Transverse colon (tissue), 4 donors: ENCODE measurements at places on chromosomes 7 and 10.

DNA sequence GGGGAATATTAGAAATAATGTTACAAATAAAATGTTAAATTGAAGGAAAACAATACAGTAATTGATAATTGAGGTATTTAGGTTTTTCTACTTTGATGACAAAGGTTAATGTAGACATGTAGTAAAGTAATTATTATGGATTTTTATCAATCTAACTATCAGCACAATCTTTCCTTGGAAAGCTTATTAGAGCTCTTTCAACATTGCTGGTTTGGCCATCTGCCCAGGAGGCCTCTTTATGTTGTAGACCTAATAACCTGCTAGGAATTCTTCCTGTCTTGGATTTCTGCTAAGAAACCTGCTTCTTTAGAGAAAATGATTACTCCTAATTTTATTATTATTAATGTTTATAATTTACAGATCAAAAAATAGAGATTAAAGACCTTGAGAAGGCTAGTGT is 78.9 kb downstream of the CHRM2 start:
- DNase-seq = no peak

DNA sequence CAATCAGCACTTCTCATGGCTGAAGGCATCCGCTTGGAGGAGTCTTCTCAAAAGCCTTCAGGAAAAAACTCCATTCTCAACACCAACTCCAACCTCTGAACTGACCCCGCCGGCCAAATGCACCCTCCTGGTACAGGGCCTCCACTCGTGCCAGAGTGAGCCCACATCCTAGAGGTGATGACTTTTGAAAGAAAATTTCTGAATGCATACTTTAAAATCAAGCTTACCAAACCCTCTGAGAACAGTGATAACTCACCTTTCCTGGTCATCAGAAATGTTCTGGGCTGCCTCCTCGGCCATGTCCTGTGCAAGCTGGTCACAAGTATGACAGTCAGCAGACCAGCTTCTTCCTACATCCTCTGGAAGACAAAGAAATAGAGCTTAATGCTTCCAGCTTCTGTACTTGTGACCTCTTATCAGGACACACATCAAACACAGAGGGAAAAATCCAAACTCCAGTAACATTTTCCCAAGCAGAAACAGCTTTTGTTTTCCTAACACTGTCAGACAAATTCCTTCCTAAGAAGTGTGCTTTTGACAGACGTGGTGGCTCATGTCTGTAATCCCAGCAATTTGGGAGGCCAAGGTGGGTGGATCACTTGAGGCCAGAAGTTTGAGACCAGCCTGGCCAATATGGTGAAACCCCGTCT is at the start of gene PKD1L1:
TSS of gene PKD1L1 (minus strand) at position 326 of the 650 bp plus-strand sequence. CDS start at position 300, 26 bp downstream.
- DNase-seq = no peak

DNA sequence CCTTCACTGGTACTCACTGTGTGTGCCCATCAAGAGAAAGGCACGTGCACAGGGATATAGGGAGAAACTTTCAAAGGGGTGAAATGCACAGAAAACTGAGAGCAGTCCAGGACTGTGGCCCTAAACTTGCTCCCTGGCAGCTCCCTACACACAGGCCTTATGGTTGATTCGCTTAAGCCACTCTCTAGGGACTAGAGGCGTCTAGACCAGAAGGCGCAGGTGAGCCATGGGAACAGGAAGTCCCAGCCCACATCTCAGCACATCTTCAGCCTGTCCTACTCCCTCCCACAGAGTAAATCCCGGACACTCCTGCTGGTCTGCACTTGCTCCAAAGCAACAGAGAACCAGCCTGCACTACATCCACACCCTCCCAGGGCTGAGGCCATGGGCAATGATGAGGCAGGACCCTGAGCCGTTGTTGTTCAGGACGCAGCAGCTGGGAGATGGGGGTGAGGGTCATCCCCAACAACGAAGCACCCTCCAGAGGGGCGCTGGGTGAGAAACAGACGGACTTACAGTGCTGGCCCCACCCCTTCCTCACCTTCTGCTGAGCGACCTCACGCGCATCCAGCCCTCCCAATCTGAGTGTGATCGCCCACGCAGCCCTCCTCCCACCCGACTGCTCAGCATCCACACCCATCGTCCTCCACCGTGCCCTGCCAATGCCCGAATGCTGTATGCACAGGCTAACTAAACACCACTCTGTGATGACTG is 109.3 kb downstream of the TNS3 start:
- no peak for DNase-seq

- no peak for DNase-seq
These were observed 15.5 kb downstream of the CYP2C19 start for GRCh38 chr10:94777886-94778458.

GRCh38 chr10:1158066-1158465 is 101.9 kb downstream of the WDR37 start:
- DNase-seq = no peak

DNA sequence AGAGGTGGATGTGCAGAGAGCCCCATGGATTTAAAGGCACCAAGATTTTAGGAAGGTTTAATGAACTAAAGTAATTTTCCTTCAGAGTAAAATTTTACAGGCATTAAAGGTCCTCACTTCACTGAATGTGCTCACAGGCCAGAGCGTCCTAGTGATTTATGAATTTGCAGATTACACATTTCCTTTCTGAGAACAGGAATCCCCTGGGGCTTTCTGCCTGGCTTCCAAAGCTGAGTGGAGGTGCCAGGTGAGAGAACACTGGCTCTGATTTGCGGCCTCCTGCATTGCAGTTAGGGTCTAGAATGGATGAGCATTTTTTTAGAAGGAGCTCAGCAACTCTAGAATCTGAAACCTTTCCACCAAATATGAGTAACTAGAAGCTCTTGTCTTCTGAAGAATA is 194.3 kb downstream of the SORCS3 start:
- no peak for DNase-seq

- peak; percentile 33 for DNase-seq
These were observed 5.8 kb upstream of the UPP1 start for GRCh38 chr7:48083114-48083830.

DNA sequence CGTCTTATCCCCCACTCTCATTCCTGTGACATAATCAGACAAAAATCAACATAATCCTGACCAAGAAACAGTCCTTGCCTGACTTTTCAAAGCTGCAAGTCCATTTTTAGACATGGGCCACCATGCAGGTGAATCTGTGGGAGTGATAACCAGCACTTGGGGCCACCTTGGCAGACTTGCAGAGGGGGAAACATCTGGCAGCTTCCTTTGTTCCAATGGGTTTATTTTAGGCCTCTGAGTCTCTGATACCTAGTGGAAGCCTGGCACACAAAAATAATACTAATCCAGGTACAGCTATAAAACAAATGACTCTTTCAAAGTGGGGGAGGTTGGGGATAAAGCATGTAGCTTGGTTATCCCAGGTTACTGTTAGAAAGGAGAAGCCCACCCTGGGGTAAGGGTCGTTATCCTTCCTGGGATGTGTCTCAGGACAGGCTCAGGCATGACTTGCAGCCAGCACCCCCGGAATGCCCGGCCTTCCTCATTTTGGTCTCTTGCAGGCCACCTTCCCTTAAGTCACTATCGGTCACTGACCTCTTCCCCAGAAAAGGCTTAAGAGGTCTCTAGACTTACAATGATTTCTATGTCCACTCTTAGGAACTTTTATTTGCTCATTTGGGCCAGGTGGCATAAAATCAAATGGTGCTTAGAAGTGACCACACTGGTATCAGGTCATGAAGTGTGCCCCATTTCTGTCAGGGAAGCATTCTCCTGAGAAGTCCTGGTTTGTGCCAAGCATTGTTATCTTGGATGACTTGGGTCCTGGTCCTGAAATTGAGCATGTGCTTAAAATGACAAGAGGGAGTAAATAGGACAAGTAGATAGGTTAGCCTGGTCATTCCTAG is 37.6 kb downstream of the EEPD1 start:
- DNase-seq = no peak

DNA sequence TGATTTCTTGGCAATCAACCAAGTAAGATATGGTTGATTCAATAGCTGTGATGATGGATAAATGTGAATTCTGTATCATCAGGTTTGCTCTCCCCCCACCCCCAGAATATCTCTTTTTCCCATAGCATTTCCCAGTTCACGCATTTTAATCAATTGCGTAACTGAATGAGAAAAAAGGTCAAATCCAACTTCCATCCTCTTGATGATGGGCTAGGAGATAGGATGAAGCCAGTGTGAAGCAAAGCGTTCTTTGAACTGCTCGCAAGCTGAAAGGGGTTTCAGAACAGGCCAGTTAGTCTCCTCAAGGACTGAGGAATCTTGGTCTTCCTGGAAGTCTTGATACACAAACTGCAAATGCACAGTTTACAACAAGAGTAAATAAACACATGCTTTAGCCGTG is 94.5 kb upstream of the ARMC3 start:
- no peak for DNase-seq

GRCh38 chr10:47330804-47331203 is 8.6 kb downstream of the GDF2 start:
- peak; percentile 89 for DNase-seq

DNA sequence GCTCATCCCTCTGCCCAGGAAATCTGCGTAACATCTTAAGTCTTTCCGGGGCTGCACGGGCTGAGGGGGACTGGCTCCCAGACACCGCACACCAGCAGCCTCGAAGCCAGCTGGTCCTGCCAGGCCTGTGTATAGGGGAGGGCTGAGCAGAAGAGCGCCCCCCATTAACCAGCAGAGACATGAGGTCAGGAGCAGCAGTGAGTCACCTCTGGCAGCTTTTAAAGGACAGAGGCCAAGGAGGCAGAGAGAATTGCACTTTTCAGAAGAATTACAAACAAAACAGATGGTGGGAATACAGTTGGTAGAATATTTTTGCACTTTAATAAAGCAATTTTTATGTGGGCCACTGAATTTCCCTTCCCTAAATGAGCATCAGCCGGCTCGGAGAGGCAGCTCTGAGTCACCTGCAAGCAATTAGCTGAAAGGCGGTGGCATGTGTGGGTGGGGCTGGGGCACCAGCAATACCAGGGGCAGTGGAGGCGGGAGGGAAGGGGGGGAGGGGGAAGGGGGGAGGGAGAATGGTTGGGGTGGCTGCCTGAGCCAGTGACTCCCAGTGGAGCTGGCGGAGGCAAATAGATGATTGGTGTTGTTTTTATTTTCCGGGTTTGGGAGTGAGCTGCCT is 39.1 kb downstream of the GOLGA7B start:
- peak; percentile 19 for DNase-seq

GRCh38 chr10:46264336-46264735 is 22.5 kb upstream of the ANTXRL start:
- DNase-seq = no peak

DNA sequence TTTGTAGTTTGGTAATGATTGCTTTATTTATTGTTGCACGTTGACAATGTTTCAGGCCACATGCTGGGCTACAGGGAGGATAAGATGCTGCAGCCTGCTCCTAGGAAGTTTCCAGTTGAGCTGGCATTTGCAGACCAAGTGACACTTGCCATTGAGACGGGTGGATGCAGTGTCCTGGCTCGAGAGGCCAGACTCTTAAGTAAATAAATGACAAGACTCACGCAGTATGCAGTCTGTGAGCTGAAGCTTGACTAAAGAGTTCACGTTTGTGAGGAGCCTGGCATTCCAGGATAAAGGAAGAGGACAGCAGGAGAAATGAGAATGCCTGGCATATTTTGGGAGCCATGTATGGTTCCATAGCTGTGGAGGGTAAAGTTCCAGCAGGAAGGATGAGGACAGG is 105.8 kb downstream of the BAMBI start:
- no peak for DNase-seq

DNA sequence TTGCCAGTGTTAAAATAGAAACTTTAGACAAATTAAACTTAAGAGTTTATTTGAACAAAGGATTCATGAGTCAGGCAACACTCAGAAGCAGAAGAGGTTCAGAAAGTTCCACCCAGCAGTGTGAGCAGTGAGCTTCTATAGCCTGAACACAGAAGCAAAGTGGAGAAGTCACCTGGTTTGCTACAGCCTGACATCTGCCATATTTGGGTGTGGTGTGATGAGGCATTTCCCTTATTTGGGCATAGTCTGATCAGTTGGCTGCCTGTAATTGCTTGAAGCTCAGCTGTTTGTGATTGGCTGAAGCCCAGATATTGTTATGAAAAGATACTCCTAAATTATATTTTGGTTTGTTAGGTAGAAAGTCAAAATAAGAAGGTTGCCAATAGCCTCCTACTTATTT is 39.1 kb downstream of the VWC2 start:
- no peak for DNase-seq

GRCh38 chr10:44267007-44267406 is 117.9 kb downstream of the CXCL12 start:
- no peak for DNase-seq

- no peak for DNase-seq
These were observed 37.7 kb downstream of the SNX13 start for GRCh38 chr7:17902599-17902998.

GRCh38 chr10:93576888-93577287 is 10.4 kb downstream of the FFAR4 start:
- DNase-seq = peak; percentile 36

DNA sequence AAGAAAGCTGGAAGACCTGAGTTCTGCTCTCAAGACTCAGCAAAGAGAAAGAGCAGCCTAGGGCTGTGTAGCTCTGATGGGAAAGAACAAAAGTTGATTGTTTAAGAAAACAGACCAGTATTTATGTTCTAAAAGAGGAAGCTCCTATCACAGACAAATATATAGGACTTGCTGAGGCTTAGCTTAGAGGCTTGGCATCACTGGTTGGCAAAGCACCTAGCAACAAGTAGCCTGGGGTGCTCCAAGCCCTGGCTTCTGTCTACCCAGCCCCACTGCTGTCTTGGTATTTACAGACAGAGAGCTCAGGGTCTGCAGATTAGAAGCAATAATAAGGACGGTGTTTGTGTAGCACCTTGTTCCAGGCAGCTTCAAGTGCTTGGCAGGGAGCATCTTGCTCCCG is 36.9 kb upstream of the CCDC3 start:
- DNase-seq = no peak

- no peak for DNase-seq
These were observed 158.3 kb upstream of the PFKP start for GRCh38 chr10:2908851-2909630.

- DNase-seq = no peak
These were observed 4.3 kb upstream of the STX1A start for GRCh38 chr7:73723813-73724212.

- DNase-seq = peak; percentile 29
These were observed 12.6 kb upstream of the ARL4A start for GRCh38 chr7:12674861-12675260.

GRCh38 chr7:29921404-29922010 is 68.1 kb downstream of the SCRN1 start:
- peak; percentile 35 for DNase-seq

DNA sequence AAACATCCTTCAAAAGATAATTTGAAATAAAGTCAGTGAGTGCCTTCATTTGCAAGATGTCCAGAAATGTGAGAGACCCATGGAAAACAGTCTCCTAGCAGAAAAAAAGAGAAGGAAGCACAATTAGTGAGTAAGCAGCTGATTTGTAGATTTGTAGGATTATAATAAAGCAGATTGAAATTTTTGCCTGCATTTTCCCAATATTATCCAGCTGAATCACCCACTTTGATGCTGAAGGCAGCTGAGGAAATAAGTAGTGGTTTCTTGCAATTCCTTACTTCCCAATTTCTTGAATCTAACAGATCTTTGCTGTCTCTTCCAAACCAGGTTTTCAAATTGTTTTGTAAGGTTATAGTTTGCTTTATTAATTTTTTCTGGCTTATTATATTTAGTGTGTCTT is 181.4 kb downstream of the GNAT3 start:
- no peak for DNase-seq

- no peak for DNase-seq
These were observed 28.3 kb downstream of the PTPRN2 start for GRCh38 chr7:158559356-158559755.

GRCh38 chr10:110337906-110338305 is 33.2 kb upstream of the SMNDC1 start:
- no peak for DNase-seq

- no peak for DNase-seq
These were observed 181.3 kb upstream of the FZD1 start for GRCh38 chr7:91082852-91083495.

GRCh38 chr7:151400626-151401315 is 9.1 kb downstream of the WDR86 start:
- DNase-seq = no peak
